Frontal cortex (tissue), 4 donors: ENCODE measurements at places on chromosomes 6 and 20. TPM values are rescaled to one million over a fixed set of nuclear protein-coding genes. Genes with fewer than 3 reads are reported as not detected.

The HLA-DOB gene
- not detected for total RNA-seq

The IPCEF1 gene
- total RNA-seq, result 10.6 TPM

The PRICKLE4 gene
- 0.41 TPM for total RNA-seq

The NR2E1 gene
- 6.1 TPM for total RNA-seq

The PPP1R14C gene
- 59.1 TPM for total RNA-seq

The ADTRP gene
- total RNA-seq, result 1.6 TPM

The ZBTB12 gene
- total RNA-seq, result 25.7 TPM
